ENCODE measurements at places on chromosomes 2 and 18.

- no peak for DNase-seq
These were observed 344.5 kb upstream of the ATP5MC3 start for GRCh38 chr2:175525975-175526374.

GRCh38 chr2:37767959-37768925, 96.8 kb upstream of the CDC42EP3 start:
- no peak for DNase-seq

GRCh38 chr2:11681722-11682589, 12.0 kb upstream of the NTSR2 start:
- peak; percentile 78 for DNase-seq

GRCh38 chr2:46545015-46545839, 65.9 kb downstream of the TMEM247 start:
- peak; percentile 60 for DNase-seq

DNA sequence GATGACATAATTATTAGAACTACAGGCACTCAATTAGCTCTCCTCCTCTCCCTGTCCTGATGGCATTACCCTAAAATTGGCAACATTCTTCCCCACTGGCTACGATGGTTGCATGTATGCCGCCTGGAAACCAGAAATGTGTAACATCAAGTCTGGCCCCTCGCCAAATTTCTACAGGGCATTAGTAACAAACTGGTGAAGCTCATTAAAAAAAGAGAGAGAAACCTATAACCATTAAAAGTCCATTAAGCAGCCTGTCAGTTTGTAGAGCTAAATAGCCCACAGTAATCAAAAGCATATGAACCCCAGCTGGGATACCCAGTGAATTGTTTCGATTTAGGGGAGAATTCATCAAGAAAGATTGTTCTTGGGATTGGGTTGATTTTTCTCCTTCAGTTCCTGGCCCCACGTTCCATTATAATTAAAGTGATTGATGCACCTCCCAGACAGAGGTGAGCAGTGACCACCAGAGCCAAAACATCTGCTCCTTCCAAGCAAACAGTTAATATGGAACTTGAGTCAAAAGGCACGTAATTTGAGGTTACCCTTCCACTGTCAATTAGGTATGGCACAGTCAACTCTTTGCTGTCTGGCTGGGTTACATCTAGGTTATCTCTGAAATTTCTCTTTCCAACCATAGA, 208.6 kb downstream of the C1D start:
- DNase-seq: no peak

- DNase-seq: no peak
These were observed 29.7 kb upstream of the NT5C1B start for GRCh38 chr2:18619091-18619490.

GRCh38 chr2:238911376-238912227, 63.7 kb downstream of the TWIST2 start:
- DNase-seq: no peak

DNA sequence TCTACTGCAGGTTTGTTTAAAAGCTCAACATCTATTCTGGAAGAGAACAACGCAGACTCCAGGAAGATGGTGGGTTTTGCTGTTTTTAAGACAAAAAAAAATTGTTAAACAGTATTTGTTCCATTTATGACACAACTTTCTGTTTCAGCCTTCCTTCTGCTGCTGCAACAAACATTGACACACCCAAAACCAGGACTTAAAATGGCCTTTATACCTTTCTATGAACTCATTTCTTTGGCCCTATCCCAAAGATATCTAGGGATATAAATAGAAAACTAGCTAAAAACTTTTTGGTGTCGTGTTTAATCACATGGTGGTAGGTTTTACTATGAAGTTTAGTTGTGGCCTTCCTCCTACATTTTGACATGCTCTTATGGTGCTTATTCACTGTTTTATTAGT, 964 bp upstream of the GALNT3 start:
- DNase-seq: peak; percentile 12

GRCh38 chr2:20400787-20401488, 45.9 kb upstream of the RHOB start:
- DNase-seq: no peak

GRCh38 chr18:7558769-7559168, 8.3 kb upstream of the PTPRM start:
- no peak for DNase-seq

DNA sequence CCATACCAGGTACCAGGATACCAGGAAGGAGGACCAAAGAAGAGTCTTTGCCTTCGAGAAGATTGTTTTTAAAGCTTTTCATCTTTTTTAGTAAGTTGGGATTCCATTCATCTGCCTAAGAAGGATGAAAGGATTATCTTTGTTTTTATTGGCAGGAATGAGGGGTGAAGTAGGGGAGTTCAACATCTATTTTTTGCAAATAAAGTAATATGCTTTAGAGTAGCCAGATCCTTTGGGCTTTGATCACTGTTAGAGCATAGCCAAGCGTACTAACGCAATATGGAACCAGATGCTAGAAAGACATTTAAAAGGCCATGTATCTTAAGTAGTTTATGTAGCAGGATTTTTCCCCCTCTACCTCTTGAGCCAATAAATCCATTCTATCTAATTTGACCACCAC, 133.0 kb downstream of the PRPF40A start:
- no peak for DNase-seq

DNA sequence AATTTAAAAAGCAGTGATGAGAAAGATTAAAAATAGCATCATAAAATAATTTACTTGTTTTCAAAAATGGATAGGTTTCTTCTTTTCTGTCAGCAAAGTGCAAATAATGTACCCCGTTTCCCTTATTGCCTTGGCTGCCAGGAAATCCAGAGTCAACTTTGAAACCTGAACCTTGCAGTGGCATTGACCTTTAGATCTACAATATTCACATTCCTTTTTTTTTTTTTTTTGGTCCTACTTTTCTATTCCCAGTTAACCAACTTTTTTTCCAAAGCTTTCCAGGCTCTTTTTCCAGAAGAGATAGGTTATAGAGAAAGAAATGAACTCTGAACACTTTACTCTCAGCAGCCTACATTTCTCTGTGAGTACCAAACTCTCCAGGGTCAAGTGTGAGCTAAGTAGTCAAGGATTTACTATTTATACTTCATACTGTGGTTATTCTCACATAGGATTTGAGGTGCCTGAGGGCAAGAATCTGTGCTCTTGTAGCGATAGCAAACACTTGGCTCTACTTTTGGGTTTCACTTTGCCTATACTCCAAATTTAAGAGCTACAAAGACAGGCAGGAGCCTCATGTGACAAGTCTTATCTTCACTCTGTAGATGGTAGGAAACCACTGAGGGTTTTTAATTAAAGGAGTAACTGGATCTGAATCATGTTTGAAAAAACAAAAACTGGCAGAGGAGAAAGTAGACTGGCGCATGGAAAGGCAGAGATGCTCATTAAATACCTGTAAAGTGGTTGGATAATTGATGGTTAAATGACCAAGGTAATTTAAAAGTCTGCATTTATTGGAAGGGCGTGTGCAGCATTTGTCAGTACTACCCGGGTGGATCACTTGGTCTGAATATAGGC, 63.2 kb upstream of the TMEM17 start:
- no peak for DNase-seq

DNA sequence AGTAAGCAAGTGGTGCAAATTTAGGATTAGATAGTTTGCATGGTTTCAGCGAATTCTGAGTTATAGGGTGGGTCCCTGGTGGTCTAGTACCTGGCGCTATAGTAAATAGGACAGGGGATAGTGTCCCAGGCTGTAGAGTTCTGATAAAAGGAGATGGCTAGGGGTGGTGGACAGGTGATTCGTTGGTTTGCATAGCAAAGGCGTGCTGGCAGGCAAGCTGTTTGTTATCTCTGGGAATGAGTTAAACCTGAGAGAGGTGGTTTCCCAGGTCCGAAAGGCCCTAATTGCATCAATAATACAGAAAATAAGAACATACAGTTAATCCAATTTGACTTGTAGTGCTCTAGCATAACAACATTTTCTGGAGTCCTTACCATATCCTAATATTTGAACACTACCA, 6.9 kb upstream of the ZDBF2 start:
- DNase-seq: no peak

DNA sequence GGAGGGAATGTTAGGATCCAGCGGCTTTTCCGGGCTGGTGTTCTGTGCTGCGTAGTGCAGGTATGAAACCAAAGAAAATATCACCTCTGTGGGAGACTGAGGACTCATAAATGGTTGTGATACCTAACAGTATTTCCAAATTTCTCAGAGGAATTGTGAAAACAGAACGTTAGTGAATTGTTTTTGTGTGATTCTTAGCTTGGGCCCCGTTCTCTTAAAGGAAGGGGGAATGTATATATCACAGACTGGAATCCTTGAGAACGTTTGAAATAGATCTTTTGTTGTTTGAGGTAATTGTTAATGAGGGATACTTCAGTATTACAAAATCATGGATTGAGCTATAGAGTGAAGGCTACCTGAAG, 834 bp downstream of the ZNF638 start:
- no peak for DNase-seq

DNA sequence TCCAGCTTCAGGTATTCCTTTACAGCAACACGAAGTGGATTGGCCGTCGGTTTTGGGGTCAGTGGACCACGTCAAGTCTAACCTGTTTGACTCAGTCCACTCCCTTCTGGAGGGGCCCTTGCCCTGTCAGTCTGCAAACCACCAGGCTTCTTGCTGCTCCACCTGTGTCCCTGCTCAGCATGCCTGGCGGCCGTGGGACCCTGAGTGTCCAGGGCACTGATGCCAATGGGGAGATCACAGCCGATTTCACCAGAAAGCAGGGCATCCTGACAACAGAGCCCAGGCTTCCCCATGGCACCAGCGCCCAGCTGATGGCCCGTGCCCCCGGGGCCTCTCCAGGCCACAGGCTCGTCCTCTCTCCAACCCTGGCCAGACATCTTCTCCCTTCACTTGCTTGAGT, 41.2 kb upstream of the HS6ST1 start:
- no peak for DNase-seq

GRCh38 chr2:192128655-192129054, 66.1 kb downstream of the TMEFF2 start:
- DNase-seq: no peak

- DNase-seq: no peak
These were observed 184.0 kb downstream of the FIGN start for GRCh38 chr2:163551616-163552373.

- DNase-seq: no peak
These were observed 5.7 kb downstream of the CTDP1 start for GRCh38 chr18:79685281-79685680.

DNA sequence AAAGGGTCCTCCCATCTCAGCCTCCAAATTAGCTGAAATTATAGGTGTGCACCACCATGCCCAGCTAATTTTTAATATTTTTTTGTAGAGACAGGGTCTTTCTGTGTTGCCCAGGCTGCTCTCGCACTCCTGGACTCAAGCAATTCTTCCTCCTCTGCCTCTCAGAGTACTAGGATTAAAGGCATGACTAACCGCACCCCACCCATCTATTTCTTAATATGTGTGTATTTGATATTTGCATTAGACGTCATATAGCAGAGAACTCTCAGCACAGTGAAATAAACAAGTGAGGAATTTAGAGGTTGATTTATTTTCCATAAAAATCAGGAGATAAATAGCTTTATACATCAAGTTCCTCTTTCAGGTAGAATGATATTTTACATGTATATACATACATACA, 213.5 kb downstream of the FSIP2 start:
- DNase-seq: no peak

DNA sequence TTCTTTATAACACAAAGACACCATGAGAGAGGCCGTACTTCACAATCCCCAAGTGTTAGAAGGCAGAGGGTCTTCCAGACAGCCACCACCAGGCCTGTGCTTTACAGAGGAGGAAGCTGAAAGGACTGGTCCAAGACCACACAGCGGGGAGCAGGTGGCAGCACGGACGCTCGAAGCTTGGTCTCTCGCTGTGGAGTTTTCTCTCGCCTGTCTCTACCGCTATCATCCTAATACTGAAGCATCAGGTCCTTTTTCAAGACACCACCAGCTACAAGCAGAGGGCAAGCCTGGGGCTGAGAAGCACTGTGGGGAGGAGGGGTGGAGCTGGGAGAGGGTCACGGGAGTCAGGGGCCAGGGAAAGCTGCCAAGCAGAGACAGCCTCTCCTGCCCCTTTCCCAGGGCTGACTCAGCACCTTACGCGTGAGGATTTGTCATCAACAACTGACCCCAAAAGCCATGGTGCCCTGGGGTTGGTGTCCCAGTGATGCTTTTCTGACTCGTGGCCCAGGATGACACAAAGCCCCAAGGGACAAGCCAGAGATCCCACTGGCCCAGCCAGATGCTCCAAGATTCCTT, 31.9 kb upstream of the FOSL2 start:
- DNase-seq: no peak

GRCh38 chr2:142031656-142032055, 99.2 kb downstream of the LRP1B start:
- no peak for DNase-seq

- no peak for DNase-seq
These were observed 7.8 kb upstream of the PRKAG3 start for GRCh38 chr2:218839430-218839829.

DNA sequence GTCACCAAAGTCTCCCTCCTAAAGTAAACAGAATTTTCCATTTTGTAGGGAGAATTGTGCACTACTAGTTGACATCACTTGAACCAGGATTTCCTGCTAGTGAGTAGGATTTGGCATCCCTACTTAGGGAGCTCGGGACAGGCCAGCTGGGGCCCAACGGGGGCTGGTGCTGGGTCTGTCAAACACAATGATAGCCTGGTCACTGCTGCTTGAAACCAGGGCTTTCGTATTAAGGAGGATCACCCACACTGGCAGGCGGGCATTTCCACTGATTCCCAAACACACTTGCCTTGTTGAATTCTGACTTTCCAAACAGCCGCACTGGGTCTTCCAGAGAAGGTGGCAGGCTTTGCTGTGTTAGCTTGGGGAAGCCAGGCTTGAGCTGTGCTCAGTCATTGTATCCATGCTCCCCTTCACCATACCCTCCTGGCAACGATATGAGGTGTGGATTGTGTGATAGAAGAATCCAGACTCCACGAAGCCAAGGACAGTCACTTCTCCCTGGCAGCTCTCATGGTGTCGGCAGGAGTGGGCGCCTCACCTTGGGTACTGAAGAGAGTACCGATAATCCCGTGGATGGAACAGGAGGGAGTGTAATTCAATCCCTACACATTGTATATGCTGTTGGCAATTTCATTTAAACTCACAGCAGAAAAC, 7.5 kb downstream of the GDF7 start:
- no peak for DNase-seq

DNA sequence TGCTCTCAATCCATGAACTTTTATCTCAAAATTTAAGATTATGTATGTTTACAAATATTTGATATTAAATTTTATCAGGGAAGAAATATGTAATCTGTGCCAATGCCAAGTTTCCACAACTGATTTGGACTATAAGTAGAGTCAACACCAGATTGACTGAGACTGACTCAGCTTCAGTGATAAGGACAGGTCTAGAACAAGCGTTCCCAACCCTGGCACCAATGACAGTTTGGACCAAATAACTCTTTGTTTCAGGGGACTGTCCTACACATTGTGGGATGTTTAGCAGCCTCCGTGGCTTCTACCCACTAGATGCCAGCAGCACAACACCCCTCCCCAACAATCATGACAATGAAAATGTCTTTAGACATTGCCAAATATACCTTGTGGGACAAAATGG, 165.3 kb downstream of the THADA start:
- no peak for DNase-seq

- DNase-seq: peak; percentile 23
These were observed 1389.8 kb upstream of the TMEFF2 start for GRCh38 chr2:193584522-193584938.
